ENCODE measurements at places on chromosomes 5 and 9.

- no peak for DNase-seq
Measured at GRCh38 chr5:132455614-132456115, 34.9 kb downstream of the IRF1 start.

- DNase-seq = no peak
Measured at GRCh38 chr9:108694170-108694569, 161.6 kb downstream of the ACTL7B start.

DNA sequence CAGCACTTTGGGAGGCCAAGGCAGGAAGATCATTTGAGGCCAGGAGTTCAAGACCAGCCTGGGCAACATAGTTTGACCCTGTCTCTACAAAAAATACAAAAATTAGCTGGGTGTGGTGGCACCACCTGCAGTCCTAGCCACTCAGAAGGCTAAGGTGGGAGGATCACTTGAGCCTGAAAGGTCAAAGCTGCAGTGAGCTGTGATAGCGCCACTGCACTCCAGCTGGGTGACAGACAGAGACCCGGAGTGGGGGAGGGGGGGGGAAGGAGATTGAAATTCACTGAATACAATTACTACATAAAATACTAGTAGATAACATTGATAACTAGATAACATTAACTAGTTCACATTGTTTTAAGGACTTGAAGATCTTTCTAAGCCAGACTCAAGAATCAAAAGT lies 345.6 kb downstream of the BNC2 start:
- DNase-seq = no peak

DNA sequence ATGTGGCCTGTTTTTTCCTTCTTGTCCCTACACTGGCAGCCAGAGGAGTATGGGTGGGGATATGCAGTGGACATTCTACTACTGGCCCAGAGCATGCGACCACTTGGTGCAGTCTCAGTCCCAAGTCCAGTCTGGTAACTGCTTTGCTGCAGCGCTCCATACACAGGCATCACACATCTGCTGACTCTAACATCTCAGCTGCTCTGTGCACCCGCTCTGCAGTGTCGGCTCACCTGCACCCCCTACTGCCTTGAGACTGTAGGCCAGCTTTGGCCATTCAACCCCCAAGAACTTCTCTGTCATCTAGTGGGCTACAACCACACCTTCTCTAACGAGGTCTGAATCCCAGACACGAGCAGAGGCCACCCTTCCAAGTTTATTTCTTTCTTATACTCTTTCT lies 46.4 kb upstream of the SLCO6A1 start:
- DNase-seq = no peak

- DNase-seq = no peak
Measured at GRCh38 chr5:18312016-18312415, 677.8 kb downstream of the TAF11L14 start.

- DNase-seq = no peak
Measured at GRCh38 chr5:107919361-107919760, 248.6 kb upstream of the EFNA5 start.

DNA sequence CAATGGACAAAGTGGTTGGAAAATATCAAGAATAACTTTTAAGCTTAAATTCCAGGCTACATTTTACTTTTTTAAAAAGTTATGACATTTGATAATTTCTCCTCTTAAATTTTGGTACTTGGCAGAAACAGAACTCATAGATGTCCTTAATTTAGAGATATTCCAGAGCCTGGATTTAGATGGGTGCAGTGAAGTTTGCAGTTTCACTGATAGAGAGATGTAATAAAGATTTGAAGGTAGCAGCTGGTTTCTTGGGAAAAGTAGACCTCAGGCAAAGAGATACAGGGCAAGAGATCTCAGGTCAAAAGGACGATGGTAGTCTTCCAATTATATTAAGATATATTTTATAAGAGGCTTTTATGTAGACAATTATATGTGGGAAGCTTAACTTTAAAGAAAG lies 134.6 kb downstream of the ISL1 start:
- DNase-seq = no peak

GRCh38 chr5:142192286-142193113 lies 83.9 kb downstream of the NDFIP1 start:
- DNase-seq = no peak

GRCh38 chr9:72601615-72602014 lies 80.2 kb downstream of the TMC1 start:
- DNase-seq = no peak

DNA sequence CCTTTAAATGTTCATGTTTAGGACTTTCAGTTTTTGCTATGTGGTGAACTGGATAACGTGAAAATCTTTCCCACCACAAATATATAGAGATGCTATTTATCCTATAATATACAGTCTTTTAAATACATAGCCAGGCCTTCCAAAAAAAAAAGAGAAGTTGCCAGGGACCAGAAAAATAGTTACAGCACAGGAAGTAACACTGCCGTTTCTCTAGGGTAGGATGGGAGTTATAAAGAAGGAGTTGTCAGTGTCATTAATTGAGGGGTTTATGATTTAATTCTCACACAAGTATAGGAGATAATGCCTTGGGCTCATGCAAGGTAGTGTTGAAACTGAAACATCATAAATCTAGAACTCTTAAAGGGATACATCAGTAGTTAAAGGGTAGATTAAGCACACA lies 83.9 kb downstream of the LRRC70 start:
- DNase-seq = no peak

- DNase-seq = peak; percentile 52
Measured at GRCh38 chr9:14209399-14210345, 104.3 kb downstream of the NFIB start.

- DNase-seq = no peak
Measured at GRCh38 chr5:108686676-108687075, 61.0 kb upstream of the FER start.

DNA sequence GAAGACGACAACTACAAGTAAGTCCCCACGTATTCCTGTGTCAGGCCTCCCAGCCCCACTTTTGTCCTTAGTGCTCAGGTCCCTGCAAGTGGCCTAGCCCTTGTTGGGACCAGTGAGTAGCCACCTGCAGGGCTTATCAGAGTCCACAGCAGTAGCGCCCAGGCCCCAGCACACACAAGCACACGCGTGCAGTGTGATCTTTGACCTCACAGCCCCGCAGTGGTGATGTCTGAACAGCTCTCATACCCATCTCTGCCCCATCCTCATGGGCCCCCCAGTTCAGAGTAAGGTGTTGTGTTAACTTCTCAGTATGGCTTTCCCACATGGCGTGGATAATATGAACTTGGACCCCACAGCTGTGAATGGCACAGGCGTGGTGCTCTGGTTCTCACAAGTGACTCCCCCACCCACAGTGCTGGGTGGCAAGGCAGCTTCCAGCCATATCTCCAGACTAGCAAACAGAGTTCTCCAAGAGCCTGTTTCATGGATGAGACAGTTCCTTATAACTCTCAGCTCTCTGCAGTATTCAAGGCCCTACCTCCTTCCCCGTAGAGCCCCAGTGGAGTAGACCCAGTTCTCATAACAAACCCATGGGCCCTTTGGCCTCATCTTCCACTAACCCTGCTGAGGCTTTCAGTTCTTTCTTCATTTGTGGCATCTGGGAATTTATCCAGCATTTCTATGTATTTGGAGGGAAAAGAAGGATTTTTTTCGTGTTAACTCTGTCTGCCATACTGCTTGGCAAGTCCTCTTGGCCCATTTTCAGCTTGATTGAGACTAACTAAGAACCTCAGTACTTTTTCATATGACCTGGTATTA lies 46.5 kb upstream of the ANGPTL2 start:
- DNase-seq = no peak

- DNase-seq = peak; percentile 63
Measured at GRCh38 chr9:137611623-137612609, 6.4 kb downstream of the ARRDC1 start.

DNA sequence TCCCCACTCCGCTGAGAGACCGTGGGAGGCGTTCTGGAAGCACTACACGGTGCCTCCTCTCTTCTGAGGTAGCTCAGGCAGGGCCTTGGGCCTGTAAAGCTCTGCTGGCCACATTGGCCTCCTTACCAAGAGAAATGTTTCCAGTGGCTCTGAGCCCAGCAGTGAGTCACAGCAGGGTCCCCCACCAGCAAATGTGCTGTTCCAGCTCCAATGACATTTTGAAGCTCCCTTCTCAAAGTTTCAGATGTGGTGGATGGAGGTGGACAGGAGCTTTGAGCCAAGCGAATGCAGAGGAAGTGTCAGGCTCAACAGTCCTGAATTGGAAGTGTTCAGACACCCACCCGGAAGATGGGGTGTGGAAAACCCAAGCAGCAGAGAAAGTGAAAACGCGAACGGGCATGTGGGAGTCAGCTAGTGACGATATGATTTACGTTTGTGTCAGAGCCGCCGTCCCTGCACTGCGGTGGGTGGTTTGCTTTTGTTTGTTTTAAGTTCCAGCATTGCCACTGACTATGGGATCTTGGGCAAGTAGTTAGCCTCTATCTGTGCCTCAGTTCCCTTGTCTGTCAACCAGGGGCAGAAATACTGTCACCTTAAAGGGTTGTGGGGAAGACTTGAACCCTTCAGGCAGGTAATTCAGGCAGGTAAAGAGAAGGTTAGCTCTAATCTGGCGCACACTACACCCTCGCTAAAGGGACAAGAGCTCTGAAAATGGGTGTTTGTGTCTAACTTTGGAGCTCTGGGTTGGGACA lies 38.2 kb downstream of the C5orf15 start:
- no peak for DNase-seq

DNA sequence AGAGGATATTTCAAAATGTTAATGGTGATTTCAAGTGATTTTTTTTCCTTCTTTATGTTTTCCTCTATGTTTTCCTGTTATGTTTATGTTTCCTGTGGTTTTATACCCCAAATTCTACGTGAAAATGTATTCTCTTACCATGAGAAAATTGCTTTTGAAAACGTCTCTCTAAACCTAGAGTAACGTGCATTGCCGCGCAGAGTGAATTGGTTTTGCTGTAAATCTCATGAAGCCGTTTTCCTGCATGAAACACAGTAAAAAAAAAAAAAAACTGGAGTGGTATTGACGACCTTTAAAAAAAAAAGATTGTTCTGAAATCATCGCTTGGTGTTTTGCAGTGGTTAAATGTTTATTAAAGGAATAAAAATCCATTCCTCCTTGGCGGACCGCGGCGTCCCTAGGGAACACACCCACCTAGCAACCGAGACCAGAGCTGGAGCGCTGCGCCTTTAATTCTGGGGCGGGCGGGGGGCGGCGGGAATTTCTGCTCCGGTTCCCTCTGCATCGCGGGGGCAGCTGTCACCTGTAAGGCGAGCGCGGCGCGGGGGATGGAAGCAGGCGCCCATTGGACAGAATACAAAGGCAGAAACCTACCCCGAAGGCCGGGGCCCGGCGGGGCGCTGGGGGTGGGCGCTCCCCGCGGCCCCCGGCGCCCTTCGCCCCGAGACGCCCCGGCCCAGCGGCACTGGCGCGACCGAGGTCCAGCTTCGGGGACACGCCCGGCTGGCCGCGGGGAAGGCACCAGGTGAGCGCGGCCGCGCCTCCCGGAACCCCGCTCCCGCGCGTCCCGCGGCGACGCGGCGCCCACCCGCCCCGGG lies at the start of gene SOWAHA:
TSS of gene SOWAHA (plus strand) at position 522 of the 818 bp plus-strand sequence. CDS start 320 bp downstream, outside the sequence.
- peak; percentile 20 for DNase-seq

DNA sequence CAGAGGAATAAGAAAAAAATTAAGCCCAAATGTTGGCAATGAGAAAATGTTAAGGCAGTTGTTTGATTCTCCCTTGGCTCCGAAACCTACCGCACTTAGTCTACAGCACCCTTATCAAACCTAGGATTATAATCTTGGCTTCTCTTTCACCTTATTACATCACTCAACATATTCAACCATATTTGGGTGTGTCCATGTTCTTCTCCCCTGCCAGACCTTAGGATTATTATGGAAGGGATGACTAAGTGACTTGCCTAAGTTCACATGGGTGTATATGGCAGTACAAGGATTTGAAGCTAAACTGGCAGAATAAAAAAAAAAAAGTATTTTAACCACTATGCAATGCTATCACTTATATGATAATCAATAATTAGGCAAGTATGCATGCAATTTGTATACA lies 76.4 kb downstream of the PLK2 start:
- DNase-seq = no peak

DNA sequence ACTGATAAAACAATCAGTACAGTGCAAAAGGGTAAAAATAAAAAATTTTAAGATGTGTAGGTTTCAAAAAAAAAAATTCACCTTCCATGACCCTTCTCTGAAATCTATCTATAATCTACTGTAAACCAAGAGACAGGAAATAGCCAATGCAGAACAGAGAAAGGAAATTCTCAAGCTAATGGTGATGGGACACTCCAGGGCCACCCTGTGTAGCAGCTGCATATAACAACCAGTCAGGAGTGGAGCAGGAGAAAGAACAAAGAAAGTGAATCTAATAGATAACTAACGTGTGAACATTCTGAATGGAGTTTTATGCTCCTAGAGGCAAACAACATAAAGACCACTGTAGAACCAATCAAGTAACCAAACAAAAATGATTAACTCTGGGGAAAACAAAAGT lies 16.6 kb downstream of the SPTLC1 start:
- DNase-seq = no peak

- DNase-seq = no peak
Measured at GRCh38 chr9:6114424-6114823, 99.0 kb upstream of the RANBP6 start.

DNA sequence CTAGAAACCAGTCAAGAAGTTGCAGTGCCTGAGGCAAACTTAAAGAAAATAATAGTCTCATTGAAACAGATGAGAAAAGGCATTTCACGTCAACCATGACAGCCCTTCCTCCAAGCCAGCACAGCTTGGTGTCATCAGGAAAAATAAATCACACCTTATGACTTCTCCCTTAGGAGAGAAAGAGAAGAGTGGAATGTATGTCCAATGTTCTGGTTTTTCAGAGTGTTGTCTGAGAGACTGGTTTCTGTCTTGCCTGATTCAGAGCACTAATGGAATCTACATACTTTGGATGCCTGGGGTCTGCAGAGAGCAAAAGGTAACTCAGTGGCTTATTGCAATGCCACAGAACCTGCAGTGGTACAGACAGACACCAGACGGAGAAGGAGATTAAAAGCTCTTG lies 105.5 kb upstream of the PDE4D start:
- DNase-seq = no peak

GRCh38 chr5:65288657-65289056 lies 193.1 kb downstream of the ADAMTS6 start:
- no peak for DNase-seq

GRCh38 chr5:112419164-112419985 lies at the start of gene EPB41L4A:
Gene EPB41L4A (minus strand): TSS chr5:112419277. CDS start chr5:112419039, 238 bp downstream.
- peak; percentile 16 for DNase-seq

DNA sequence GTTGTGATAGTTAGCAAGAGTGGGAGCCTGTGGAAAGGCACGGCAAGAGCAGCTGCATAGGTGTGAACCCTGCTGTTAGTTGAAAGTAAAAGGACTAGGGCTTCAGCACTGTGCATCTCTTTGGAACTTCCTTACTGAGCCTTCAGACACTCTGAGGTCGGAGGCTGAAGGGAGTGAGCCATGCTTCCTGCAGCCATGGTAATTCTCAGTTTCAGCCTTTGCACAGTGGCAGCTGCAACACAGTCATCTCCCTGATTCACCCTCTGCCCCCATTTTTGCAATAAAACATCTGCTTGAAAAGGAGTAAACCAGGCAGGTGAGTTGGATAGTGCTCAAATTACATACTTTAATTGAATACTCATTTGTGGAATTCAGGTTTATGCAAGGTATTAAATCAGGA lies 6.5 kb upstream of the TLE4 start:
- DNase-seq = no peak
